Cerebellum (tissue), 4 donors: ENCODE measurements at places on chromosomes 16 and 17. TPM values are rescaled to one million over a fixed set of nuclear protein-coding genes. Genes with fewer than 3 reads are reported as not detected.

- no peak for DNase-seq
Observed at GRCh38 chr16:63690961-63691360, 1430.9 kb downstream of the CDH11 start.

DNA sequence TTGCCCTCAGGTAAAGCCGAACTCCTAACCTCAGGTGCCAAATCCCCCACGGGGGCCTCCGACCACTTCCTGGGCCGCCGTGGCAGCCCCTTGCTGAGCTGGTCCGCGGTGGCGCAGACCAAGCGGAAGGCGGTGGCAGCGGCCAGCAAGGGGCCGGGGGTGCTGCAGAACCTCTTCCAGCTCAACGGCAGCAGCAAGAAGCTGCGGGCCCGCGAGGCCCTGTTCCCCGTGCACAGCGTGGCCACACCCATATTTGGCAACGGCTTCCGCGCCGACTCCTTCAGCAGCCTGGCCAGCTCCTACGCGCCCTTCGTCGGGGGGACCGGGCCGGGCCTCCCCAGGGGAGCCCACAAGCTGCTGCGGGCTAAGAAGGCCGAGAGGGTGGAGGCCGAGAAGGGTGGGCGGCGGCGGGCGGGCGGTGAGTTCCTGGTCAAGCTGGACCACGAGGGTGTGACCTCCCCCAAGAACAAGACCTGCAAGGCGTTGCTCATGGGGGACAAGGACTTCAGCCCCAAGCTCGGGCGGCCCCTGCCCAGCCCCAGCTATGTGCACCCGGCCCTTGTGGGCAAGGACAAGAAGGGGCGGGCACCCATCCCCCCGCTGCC is 51.6 kb downstream of the ACTG1 start:
- no peak for DNase-seq

- DNase-seq, result no peak
Observed at GRCh38 chr16:14527411-14528044, 102.5 kb downstream of the PARN start.

- no peak for DNase-seq
Observed at GRCh38 chr17:43736389-43736788, 22.2 kb downstream of the SOST start.

- peak; percentile 84 for DNase-seq
Observed at GRCh38 chr17:45841883-45842525, 2.7 kb upstream of the SPPL2C start.

GRCh38 chr16:69942099-69942491 is 9.0 kb upstream of the CLEC18A start:
- DNase-seq, result no peak

DNA sequence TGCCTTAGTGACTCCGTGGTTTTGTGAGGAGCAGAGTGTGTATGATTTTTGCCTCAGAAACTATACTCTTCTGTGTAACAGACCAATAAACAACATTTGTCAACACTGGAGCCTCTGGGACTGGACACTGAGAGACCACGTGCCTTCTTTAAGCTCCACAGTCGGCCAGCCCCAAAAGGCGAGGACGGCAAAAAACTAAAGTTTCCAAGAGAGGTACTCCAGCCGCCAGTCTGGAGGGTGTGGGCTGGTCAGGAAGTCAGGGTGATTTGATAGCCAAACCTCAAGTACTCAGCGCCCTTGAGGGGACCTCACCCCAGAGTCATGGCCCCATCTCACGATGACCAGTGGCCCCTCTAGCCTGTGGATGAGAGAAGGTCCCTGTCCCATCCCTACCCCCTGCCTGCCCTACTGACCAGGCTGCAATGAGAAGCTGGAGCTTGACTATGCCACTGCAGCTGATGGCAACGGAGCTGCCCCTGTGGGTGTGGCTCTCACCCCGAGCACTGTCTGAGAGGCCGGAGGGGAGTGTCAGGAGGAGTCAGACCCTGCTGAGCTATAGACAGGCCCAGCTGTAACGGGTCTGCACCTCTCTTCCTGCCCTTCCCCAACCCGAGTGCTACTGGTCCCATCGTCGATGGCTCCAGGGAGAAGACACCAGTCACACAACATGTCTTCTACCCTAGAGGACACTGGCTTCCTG is 19.8 kb downstream of the MNT start:
- DNase-seq, result no peak

GRCh38 chr17:8124350-8125153 is 646 bp upstream of the HES7 start:
- peak; percentile 17 for DNase-seq

GRCh38 chr17:79707931-79708891 is 22.5 kb upstream of the ENPP7 start:
- peak; percentile 77 for DNase-seq

DNA sequence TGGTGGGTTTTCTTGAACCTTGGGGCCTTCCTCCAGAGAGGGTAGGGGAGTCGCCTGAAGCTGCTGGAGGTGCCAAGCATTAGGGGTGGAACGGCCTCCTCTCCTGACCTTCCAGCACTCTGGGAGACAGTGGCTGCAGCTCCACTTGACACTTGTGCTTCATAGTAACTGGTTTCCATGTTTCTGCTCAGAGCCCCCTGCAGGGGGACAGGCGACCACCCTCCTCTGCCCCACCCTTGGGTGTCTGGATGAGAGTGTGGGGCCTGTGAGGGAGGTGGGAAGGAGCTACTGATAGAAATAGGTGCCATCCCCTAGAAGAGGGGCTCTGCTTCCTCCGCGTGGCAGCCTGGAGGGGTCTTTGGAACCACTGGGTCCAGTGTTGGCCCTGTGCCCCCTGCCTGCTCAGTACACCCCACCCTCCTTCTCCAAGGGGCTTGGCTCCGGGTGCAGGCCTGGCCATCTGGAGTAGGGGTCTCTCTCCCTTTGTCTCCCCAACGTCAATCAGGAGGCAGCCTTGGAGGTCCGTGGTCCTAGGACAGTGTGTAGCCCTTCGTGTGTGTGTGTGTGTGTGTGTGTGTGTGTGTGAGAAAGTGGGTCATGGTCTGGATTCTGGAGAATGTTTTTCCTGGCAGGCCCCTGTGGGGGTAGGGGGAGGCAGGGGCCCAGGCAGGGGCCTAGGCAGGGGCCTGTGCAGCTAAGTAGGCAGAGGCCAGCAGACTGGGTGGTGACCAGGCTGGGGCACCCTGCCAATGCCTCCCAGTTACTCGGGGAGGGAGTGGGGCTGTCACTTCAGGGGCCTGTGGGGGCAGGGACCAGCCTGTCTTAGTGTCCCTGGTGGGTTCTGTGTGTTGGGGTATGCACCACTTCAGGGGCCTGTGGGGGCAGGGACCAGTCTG is 4.9 kb downstream of the LASP1 start:
- no peak for DNase-seq

DNA sequence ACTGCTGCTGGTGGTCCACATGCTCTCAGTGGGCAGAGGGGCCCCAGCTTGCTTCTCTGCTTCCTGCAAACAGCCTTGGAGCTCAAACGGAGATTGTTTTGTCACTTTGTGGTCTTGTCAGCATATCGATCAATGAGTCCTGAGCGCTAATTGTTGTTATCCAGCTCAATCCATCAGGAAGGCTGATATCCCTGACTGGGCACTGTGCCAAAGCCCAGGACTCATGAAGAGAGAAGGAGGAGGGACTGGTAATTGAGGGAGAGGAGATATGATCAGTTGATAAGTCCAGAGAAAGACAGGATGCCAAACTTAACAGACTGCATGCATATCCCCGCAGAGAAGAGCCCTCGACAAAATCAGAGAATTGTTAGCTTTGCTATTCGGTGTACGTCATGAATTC is 58.6 kb upstream of the DNAH9 start:
- DNase-seq, result no peak

DNA sequence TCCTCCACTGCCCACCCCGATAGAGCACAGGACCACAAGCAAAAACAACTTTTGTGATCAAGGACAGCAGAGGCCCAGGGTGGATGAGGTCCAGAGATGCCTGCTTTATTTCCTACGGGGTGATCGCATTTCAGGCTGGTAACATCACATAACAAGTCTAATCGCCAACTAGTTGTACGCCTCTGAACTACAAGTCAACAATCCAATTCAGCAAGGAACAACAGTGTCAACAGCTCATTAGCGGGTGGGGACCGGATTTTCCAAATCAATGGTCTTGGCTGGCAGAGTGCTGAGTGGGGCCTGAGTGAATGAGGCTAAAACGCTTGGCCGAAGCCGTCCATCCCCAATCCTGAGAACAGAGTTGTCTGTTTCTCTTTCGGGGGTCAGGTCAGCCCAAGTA is 17.1 kb downstream of the MRM3 start:
- DNase-seq, result no peak

- DNase-seq, result no peak
Observed at GRCh38 chr16:65671071-65671470, 549.2 kb upstream of the CDH11 start.

GRCh38 chr17:44067545-44067940 is 1.1 kb upstream of the LSM12 start:
- no peak for DNase-seq

DNA sequence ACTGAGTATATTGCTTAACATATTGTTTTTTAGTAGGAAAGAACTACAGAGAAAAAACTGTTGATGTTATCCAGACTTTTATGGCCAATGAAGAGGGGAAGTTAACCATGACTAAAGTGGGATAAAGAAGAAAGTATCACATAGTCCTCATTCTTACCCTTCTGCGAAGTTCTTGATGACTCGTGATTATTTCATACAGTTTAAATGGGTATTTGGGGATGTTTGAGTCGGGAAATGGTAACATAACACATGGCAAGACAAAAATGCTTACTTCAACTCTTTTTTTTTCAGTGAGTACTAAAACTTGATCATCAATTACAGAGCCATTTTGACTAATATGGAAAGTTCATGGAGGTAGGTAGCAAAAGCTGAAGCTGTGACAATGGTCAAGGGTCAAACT is 4.9 kb downstream of the POLG2 start:
- DNase-seq, result no peak

GRCh38 chr17:42950044-42950783 is 14.0 kb downstream of the AARSD1 start:
- no peak for DNase-seq

DNA sequence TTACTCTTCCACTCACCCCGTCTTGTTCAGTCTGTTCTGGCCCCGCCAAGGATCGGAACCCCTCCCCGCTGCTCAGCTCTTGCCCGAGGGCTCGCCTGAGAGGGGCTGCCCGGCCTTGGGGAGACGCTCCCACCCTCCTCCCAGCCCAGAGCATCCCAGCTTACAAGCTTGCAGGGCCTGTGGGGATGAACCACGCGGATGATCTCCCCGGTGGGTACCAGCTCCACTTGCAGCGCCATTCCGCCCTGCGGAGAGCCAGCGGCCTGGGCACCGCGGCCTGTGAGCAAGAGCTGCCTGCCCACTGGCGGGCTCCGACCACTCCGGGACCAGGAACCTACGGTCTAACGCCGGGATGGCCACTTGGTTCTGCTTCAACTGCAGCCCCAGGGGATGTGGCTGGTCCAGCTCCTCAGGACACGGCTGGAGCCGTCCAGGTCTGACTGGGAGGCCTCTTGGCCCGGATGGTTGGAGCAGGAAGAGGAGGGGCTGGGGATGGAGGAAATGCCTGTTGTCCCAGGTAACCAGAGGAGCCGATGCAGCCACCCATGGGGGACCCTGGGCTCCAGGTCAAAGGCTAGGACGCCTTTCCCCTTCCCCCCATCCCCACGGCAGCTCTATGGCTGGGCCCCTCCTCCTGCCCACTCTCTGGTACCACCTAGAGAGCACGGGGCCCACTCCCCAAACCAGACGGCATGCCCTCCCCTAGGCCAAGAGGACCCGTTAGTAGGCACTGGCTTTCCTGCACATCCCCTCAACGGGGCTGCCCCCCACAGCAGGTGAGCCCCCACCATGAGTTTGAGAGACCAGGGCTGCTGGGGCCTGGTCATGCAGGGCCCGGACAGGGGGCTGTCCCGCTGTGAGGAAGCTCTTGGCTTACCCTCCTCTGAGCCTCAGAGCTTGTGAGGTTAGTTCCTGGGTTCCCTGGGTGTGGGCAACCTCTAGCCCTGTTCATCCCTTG is at the start of gene MYO1C:
MYO1C (minus strand) TSS at position 438 of the 958 bp plus-strand sequence; CDS start at position 239, 199 bp downstream.
- DNase-seq, result no peak

DNA sequence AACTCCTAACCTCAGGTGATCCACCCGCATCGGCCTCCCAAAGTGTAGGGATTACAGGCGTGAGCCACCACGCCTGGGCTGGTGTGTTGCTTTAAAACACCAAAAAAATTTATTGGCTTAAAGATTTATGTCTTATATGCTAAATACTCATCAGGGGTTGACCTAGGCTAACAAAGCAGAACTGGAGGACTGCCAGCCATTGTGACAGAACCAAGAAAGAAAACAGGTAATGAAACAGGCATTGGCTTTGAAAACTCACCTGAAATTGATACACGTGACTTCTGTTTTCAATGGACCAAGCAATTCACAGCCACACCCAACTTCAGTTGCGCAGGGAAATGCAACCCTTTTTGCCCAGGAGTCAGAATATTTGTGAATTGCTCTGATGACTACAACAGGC is 4.9 kb upstream of the PHAF1 start:
- no peak for DNase-seq

GRCh38 chr17:4332296-4332970 is 34.0 kb downstream of the UBE2G1 start:
- no peak for DNase-seq

- DNase-seq, result no peak
Observed at GRCh38 chr17:78535273-78536197, 41.7 kb downstream of the DNAH17 start.

DNA sequence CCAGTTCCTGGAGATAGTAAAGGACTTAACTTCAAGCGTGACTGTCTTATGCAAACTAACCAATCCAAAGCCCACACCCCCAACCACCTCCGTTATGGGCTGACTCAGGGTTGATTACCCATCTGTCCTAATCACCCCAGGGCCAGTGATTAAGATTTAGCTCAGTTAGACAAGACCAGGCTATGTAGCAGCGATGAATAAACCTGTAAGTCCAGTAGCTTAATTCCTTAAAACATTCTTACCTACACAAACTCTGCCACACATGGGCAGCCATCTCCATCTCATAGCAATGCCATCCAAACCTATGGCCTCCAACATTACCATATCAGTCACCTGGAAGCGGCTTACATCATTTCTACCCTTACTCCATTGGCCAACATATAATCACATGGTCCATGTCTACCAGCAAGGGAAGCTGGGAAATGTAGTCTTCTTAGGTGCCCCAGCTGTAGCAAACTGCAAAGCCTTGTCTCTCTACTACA is 266.7 kb downstream of the SHISA9 start:
- DNase-seq, result no peak

The HASPIN gene
- 2.6 TPM for total RNA-seq

The GDPD3 gene
- total RNA-seq, result 1.1 TPM

The OR1F1 gene
- 1.1 TPM for total RNA-seq

The EFNB3 gene
- total RNA-seq, result 14.4 TPM

The PLEKHM1 gene
- total RNA-seq, result 24.7 TPM

The DYNLL2 gene
- total RNA-seq, result 41.7 TPM

The GP1BA gene
- not detected for total RNA-seq

The RAC3 gene
- total RNA-seq, result 37.7 TPM

The TPSAB1 gene
- total RNA-seq, result 0.27 TPM
